D341Med (cell line): ENCODE measurements at places on chromosomes 7 and 10.

GRCh38 chr10:100713049-100713858 is 32.1 kb upstream of the PAX2 start:
- peak; percentile 60 for DNase-seq

DNA sequence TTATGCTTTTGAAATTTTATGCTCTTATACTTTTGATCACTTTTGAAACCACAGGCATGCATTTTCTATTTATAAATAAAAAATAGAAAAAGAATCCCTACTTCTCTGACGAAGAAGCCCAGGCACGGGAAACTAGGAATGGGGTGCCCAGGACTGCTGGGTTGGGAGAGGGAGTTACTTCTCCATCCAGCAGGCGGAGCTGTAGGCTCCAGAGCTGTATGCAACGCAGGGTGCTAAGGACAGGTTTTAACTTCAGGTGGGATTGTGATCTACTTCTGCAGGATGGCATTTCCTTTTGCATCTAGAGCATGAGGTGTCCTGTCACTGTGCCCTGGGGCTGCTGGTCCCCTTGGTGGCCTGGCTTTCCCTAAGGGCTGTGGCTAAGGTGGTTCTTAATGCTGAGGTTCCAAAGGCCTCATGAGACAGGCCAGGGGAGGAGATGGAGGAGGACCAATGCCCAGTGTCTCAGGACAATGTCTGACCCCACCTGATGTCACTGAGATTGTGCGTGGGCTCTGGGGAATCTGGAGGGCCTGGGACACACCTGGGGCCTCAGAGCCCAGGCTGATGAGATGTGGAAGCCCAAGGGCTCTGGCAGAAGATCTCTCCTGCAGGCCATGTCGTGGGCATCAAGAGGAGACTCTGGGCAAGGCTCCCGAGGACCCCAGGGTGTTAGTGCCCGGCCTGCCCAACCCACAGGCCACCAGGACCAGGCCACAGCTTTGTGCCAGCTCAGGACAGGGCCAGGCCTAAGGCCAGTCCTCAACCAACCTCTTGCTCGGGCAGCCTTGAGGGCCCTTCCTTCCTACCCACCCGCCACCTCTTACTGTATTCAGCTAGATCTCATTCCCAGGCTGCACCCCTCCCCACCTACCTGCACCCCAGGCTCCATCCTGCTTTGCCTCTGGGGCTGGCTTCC is 507 bp downstream of the CCDC201 start:
- no peak for DNase-seq

- no peak for DNase-seq
Measured at GRCh38 chr10:125231813-125232475, 71.6 kb upstream of the CTBP2 start.

DNA sequence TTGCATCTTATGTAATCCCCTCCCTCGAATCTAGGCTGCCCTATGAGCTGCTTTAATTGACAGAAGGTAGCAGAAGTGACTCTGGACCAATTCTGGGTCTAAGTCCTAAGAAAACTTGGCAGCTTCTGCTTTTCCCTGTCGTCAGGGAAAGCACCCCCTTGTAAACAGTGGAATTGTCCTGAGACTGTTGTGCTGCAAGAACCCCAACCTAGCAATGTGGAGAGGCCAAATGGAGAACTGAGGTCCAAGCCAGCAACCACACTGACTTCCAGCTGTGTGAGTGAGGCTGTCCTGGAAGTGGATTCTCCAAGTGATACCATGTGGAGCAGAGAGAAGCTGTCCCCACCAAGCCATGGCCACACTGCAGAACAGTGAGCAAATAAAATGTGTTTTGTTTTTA is 75.5 kb downstream of the ARHGAP22 start:
- DNase-seq, result no peak
